ENCODE measurements at places on chromosomes 12 and 14. TPM values are rescaled to one million over a fixed set of nuclear protein-coding genes. Genes with fewer than 3 reads are reported as not detected.

PIANP gene
- total RNA-seq: not detected

KLRD1 gene
- 58.2 TPM for total RNA-seq

DYNC1H1 gene
- 415 TPM for total RNA-seq

NUDT4 gene
- 30.3 TPM for total RNA-seq

TMEM179 gene
- total RNA-seq: 0.48 TPM

GRCh38 chr12:111886662-111887545 is 44.9 kb downstream of the MAPKAPK5 start:
- no peak for DNase-seq

DNA sequence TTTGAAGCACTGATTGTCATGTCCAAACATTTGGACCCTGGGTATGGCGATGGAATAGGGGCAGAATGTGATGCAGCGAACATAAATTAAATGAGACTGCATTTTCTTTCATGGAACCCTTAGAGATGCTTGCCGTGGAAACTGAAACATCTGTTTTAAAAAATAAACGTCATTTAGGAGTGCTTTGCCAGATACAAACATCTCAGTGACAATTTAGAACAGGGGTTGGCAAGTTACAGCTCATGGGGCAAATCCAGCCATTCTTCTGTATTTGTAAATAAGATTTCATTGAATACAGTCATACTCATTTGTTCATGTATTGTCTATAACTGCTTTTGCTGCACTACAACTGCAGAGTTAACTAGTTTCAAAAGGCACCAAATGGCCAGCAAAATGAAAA is 51.2 kb downstream of the SLC35F4 start:
- no peak for DNase-seq

DNA sequence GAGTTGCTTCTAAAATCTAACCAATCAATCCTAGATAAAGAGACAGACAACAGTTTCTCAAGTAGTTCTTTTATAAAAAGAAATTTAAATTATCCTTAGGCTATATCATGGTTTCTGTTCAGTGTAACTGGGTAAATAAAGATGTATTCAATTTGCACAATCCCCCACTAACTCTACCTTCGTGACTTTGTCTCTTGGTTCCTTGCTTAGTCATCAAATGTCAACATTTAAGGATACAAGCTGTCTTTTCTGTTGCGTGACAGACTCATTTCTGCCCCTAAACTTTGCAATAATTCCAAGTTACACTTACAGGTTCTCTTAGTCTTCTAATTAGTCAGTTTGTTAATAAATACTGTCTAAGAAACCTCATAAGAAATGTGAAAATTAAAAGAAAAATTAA is 50.6 kb downstream of the SCAF11 start:
- DNase-seq: no peak

DNA sequence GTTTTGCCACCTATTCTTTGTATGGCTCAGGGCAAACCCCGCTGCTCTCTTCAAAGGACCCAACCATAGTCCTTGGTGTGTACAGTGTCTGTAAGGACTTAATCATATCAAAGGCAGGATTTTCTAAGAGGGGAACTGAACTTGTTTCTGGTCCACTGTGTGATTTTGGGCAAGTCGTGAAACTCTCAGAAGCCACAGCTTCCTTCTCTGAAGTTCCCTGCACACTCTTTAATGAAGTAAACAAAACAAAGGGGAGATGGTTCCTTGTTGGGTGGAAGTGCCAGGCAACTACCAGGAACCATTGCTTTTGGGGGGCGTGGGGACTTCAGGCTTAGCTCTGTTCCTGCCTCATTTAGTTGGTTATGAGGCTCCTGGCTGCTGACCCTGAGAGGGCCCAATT is 152.4 kb downstream of the VRK1 start:
- DNase-seq: no peak

DNA sequence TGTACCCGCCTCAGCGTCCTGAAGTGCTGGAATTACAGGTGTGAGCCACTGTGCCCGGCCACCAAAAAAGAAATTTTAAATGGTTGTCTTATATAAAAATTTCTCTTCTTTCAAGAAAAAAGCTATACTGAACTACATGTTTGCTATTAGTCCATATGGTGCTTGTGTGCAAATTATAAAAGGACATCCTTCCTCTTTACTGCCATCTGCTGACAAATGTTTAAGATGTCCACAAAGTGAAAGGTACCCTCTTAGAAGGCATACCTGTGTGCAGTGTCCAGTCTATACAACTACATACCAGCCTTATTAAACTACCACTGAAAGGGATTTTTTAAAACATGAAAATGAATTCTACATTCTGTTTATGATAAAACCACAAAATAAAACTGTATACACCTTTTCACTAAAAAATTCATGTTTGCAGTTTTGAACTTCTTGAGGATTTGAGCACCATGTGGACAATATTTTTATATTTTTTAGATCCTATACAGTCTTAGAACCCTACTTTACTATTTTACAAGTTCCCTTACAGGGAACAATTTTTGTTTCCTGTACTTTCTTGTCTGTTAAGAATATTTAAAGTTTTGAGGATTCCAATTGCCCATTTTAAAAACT is 32.8 kb upstream of the TOMM20L start:
- no peak for DNase-seq

GRCh38 chr12:50006280-50006679 is 19.0 kb downstream of the RACGAP1 start:
- no peak for DNase-seq

- no peak for DNase-seq
These were observed 360.8 kb downstream of the AEBP2 start for GRCh38 chr12:19799895-19800602.

DNA sequence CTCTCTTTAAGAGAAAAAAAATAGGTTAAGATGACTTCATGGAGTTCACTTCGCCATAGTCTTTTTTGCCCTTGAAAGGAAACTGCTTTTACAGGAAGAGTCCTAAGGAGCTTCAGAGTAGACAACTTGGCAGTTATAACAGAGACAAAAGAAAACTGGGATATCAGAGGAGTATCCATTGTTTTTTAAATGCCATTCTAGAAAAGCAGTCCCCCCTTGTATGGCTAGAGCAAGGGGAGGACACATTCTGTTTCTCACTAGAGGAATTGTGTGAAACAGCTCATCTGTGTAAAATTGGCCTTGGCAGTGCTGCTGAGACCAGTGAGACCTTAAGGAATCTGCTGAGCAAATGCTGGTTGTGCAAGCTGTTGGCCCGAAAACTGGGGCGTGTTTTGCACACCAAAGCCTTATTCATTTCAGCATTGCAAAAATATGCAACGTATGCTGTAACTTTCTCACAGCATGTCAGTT is 128.0 kb downstream of the GPR135 start:
- DNase-seq: no peak

- DNase-seq: no peak
These were observed 344.3 kb downstream of the EGLN3 start for GRCh38 chr14:33606591-33606990.

DNA sequence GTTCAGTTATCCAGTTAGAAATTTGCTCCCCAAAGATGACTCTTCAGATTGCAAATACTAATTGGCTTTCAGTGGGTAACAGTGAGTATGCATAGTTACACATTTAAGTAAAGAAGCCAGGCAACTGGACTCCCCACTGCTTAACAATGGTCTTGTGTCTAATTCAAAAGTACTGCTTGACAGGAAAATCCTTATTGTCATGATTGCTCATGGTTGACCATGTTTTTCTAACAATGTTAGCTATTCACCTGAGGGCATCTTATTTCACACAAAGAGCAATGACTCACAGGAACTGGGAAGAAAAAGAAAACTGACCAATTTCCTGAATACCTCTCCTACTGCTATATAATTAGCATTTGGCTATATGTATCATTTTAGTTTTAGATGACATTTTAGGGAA is 33.7 kb upstream of the ALG10B start:
- no peak for DNase-seq

GRCh38 chr12:59294221-59294620 is 301.6 kb upstream of the SLC16A7 start:
- no peak for DNase-seq

DNA sequence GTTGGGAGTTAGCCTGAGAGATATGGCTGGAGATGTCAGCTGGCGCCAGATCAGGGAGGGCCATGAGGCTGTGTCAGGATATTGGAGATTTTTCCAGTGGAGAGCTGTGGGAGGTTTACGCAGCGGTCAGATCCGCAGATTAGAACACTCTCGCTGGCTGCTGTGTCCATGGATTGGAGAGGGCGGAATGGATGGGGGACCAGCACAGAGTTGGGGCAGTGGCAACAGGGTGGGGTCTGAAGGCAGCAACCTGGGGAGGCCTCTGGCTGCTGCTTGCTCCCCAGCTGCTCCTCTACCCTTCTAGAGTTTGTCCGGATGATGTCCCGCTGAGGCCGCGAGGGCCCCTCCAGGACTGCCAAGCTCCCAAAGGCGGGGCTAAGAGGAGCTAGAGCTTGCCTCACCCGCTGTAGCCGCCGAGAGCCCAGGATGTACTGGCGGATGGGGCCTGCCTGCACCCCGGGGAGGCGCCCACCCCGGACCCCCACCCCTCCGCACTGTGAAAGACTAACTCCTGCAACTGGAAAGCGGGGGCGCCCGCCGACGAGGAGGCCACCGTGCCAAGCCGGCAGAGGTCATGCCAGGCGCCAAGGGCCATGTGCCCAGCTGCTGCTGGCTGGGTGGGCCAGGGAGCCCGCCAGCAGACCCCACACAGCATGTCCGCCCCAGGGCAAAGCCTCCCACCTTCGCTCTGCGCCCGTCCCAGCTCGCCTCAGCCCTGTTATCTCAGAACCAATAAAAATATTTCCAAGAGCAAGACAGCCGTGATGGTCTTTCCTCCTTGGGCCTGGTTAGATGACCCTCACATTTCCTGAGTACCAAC is 20.2 kb upstream of the MLEC start:
- no peak for DNase-seq

- DNase-seq: no peak
These were observed 99.0 kb downstream of the NUBPL start for GRCh38 chr14:31660191-31660590.

DNA sequence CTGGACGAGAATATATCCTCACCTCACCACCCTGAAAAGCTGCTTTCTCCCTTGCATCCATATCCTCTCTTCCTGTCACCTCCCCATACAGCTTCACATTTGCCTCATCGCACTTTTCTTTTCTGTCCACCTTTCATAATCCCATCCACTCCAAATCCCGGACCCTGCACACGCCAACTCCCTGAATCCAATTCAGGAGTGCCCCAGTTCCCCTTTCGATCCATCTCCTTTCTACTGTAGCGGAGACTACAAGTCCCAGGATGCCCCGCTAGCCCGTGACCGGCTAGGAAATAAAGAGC is 2.5 kb downstream of the TMEM253 start:
- DNase-seq: no peak

- DNase-seq: no peak
These were observed 149.0 kb upstream of the SEL1L start for GRCh38 chr14:81682701-81683100.

DNA sequence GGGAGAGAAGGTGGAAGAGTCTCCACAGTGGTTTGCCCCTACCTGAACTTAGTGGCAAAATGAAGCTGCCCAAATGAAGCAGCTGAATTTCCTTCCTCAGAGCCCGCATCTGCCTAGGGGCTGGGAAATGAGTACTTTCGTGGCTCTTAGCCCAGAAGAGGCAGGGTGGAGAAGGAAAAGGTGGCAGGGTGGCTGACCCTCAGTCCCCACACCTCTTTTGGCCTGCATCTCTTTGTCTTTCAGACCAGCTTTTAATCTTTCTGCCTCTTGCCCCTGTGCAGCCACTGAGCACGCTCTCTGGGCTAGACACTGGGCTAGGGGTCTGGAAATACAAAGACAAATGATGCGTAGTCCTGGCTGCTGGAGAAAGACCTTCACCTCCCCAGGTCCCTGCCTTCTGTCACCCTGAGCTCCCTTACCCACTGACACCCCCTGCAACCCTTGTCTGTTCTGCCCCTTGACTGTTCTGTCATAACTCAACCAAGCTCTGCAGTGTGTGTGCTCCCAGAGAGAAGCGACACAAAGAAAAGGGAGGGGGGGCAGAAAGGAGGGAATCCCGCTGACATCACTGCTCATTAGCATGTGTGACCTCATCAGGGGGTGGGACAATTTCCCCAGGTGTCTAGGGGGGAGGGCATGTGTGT is 371 bp upstream of the REM2 start:
- DNase-seq: no peak

DNA sequence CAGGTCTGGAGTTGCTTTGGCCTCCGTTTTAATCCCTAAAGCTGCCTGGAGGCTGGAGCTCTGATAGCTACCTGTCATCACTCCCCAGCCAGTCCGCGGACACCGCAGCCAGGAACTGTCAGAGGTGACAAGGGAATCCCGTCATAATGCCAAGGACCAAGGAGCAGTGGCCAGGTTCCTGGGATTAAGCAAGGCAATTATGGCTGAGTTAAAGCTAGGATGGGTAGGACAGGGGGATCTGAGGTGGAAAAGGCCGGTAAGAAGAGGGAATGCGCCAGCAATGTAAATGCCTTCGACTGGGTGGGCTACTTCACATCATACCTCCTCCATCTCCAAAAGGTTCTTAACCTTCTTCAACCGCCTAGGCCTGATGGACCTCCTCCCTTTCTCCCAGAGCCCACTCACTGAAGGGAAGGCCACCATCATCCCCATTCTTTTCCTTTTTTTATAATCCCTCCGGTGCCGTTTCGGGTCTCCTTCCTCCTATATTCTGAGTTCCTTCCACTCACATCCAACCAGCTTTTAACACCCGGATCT is 1.9 kb downstream of the PPP1R3E start:
- DNase-seq: no peak

All from natural killer cell treated with Interleukin-12 subunit alpha and Interleukin-12 subunit beta and Interleukin-15 and Interleukin-18, amount 100 ng/mL, for 72 hours (primary cell).